ENCODE measurements at places on chromosomes 7 and 10.

DNA sequence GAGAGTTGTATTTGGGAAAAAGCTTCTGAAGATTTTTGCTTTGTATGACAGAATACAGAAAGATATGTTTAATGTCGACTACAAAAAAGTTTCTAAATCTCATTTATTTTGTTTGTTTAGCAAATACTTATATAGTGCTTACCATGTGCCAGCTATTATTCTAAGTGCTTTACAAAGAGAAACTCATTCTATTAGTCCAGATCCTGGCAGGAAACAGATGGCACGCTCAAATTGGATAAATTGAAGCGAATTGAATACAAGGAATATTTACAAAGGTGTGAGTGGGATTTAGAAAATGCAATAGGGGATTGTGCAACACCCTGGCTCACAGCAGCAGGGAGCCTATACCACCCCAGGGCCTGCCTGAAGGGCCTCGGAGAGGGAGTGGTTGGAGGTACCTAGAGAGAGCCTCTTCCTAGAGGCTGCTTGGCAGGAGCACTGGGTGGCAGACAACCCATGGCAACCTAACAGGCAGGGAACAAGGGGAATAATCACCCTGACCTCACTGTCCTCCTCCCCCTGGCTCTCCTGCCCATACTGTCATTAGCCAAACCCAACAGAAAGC, 27.6 kb upstream of the FAM204A start:
- DNase-seq: peak; percentile 89

DNA sequence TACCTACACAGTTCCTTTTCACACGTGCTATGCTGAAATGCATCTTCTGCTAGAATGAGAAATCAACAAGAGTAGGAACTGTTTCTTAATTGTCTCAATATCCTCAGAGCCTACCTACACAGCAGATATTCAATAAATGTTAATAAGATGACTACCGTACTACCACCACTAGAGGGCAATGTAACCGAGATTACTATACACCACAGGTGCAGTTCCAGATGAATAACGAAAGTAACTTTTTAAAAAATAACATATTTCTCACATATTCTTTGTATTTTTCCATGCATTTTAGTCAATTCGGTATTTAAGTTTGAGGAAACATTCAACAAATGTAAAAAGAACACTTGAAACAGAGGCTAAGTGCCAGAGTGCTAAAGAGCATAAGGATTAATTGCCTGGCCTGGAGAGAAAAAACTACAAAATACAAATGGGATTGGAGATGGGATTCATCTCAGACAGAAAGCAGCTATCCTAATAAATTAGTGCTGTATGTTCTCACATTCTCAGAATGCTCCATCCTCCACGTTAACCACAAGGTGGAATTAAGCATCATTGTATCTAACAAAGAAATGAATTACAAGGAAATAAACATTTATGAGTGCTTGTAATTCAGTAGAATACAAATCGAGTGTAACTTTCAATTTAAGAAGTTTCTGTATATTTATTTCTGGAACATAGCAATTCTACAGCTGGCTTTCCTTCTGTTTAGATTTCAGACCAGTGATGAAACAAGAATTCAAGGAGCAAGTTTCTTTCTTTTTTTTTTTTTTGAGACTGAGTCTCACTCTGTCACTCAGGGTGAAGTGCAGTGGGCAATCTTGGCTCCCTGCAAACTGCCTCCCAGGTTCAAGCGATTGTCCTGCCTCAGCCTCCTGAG, 20.3 kb upstream of the HECTD2 start:
- peak; percentile 58 for DNase-seq

- DNase-seq: no peak
These were observed 138.2 kb downstream of the FANK1 start for GRCh38 chr10:126034586-126034985.

DNA sequence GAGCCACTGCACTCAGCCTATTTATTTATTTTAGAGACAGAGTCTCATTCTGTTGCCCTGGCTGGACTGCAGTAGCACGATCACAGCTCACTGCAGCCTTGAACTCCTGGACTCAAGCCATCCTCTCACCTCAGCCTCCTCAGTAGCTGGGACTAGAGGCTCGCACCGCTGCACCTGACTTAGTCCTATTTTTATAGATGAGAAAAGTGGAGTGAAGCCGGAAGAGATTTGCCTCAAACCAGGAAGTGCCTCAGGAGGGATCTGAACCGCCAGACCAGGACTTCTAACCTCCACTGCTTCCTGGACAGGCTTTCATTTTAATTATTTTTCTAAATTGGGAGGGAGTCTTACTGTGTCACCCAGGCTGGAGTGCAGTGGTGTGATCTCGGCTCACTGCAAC, 17.5 kb upstream of the CLIP2 start:
- DNase-seq: no peak
